ENCODE measurements at places on chromosomes 1 and 21.

DNA sequence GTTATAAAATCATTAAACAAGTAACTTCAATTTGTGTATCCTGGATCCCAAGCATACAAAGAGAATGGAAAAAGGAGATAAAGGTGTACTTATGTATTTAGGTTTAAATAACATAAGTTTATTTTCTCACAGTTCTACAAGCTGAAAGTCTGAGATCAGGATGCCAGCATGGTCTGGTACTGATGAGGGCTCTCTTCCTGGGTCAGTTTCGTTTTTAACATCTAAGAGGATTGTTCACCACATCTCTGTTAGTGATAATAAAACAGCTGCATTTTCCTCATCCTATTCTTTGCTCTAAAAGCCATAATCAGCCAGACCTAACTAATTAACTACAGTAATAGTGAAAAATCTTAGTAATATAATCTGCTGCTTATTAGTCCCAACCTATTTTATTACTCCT, 5.2 kb downstream of the EGLN1 start:
- DNase-seq = no peak

- no peak for DNase-seq
These were observed 223.9 kb downstream of the CAMTA1 start for GRCh38 chr1:7008975-7009740.

GRCh38 chr1:167289966-167290365, 69.3 kb downstream of the POU2F1 start:
- DNase-seq = no peak

DNA sequence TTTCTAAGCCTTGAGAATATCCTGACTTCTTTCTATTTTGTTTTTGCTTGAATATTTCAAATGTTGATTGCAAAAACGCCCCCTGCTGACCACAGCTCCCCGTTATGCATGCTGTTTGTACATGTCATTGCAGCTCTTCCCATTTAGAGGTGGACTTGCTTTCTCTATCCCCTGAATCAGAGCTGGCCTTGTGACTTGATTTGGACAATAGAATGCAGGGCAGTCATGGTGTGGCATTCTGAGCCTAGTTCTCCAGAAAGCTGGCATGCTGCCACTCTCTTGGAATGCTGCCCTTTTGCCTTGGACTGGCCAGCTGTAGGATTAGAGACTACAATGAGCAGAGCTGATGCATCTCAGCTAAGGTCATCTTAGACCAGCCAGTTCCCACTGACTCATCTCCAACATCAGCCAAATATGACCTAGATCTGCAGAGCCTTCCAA, 1561.5 kb downstream of the MRPL39 start:
- DNase-seq = peak; percentile 92

DNA sequence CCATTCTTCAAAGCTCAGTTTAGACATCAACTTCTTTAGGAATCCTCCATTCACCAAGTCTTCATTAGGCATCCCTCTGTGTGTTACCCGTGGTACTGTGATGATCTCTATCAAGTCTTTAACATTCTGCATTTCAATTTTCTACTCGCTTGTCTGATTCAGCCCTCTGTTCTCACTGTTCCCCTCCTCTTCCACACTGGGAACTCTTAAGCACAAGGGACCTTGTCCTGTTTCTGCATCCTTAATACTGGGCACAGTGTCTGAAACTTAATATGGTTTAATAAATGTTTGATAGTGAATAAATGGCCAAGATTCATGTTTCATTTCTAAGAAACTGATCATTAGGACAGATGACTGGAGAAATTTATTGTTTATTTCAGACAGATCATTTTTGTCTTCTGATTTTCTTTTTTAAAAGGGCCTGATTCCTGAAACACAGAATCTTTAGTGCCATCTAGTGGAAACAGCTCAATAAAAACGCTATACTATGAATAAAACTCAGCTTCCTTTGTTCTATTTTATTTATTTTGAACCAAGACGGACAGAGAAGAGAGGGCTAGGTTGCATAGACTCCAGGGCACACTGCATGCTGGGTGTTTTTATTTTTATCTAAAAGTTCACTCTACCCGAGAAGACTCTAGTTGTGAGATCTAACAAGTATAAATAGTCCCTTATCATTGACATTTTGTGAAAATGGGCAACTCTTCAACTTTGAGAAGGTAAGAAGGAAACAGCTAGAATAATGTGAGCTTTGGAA, 7.0 kb upstream of the TRIM45 start:
- peak; percentile 61 for DNase-seq

DNA sequence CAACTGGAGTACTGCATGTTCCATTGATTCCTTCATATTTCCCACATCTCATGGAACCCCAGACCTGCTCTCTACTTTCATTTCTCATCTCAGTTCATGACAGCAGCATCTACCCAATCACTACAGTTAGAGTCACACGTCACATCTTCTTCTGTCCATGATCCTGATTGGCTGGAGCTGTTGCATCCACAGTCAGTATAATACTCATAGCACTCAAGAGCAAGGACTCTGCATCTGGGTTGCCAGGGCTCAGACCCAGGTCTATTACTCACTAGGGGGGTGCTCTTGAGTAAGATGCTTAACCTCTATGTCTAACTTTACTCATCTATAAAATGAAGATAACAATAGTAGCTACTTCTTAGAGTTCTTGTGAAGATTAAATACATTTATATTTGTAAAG, 4.4 kb upstream of the XPR1 start:
- peak; percentile 28 for DNase-seq

DNA sequence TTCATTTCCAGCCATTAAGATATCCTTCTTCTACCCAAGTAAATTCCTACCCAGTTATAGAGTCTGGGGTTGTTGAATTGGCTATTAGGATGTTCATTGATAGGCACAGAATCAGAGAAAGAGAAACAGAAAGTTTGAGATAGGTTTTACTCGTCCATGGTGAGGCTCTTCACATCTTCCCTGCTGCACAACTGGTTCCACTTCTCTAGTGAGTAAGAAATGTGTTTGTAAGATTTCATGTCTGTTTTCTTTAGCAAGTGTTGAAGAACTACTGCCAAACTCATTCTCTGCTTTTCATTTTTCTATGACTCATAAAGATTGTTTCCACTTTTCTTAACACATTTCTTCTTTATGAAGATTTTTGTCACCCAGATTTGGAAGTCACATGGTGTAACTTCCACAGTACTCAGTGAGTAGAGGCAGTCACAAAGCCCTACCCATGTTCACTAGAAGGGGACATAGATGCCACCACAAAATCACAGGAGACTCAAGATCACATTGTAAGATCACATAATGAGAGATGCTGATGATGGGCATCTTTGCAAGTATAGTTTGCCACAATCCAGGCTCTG, 152.3 kb downstream of the SNX7 start:
- no peak for DNase-seq
